PC-3 (cell line): ENCODE measurements at places on chromosomes 4 and X. TPM values are rescaled to one million over a fixed set of nuclear protein-coding genes. Genes with fewer than 3 reads are reported as not detected.

DNA sequence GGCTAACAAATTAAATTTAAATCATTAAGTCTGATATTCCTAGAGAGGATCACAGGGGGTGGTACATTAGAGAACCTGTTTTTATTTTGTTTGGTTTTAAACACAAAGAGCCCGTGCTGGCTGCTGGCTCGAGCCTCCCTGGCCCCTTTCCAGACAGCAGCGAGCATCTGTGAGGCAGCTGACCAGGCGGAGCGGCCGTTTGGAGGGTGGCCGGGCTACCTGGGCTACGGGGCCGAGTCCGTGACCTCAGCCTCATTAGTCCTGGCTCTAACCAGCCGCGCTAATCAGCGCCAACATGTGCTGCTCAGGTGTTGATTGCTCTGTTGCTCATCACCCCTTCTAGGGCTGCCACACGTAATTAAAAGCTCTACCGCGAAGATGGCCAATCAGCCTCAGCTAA is 35.3 kb downstream of the DCTD start:
- no peaks in the 10 kb centered on the region; the same call in 1 of the 2 replicates for H3K36me3 ChIP-seq
- no peak overlapping the region for H3K4me3 ChIP-seq
- no peaks in the 10 kb centered on the region for H3K4me1 ChIP-seq
- no peak for DNase-seq

- peaks cover 10% of the 10 kb centered on the region for H3K36me3 ChIP-seq
- H3K27me3 ChIP-seq = no peaks in the 10 kb centered on the region
- peak overlapping the region; percentile 62 for H3K27ac ChIP-seq
- H3K4me3 ChIP-seq = no peak overlapping the region
- DNase-seq = peak; percentile 15
Observed at GRCh38 chr4:39320381-39321115, 45.6 kb downstream of the RFC1 start.

DNA sequence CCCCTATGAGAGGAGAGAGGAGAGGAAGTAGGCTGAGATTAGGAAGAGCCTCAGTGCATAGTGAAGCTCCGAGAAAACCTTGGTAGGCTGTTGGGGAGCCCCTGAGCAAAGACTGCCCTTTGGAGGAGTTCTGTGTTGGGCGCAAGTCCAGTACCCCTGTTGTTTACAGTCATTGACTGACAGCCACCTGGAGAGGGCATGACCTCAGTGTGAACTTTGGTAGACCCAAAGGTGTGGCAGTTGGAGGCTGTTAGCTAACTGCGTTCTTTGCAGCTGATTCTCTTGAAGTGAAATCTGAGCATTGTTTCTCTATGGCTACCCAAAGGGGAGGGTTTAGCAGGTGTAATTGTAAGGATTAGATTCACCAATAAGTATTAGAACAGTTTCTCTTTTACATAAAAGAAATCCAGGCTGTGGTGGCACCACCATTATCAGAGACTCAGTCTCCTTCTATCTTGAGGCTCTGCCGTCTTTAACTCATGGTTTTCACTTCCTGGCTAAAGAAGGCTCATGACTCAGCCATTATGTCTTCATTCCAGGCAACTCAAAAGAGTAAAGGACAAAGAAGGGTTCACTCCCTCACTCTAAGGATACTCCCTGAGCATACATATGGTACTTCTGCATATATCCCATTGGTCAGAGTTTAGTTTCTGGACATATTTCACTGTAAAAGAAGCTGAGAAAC is 33.4 kb downstream of the ANXA3 start:
- no peak overlapping the region for H3K27ac ChIP-seq
- DNase-seq = no peak
- H3K27me3 ChIP-seq = no peaks in the 10 kb centered on the region
- peaks cover 4% of the 10 kb centered on the region; the same call in 1 of the 2 replicates for H3K4me1 ChIP-seq
- H3K4me3 ChIP-seq = no peak overlapping the region

DNA sequence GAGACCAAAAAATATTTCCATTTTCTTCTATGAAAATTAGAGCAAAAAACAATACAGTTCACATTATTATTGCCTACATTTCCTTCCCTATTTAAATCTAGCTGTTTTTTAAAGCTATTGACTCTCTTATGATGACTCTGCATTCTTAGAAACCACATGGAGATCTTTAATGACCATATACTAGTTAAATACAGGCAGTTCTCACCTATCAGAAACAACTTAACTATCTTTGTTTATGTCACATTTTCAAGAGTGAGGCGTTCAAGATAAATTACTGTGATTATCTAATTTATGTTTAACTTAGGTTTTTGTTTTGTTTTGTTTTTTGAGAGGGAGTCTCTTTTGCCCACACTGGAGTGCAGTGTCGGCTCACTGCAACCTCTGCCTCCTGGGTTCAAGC is 3.0 kb downstream of the CISD2 start:
- H3K36me3 ChIP-seq = peaks cover 24% of the 10 kb centered on the region
- H3K27ac ChIP-seq = no peak overlapping the region
- no peak for DNase-seq
- 0 out of 2 replicates have a peak overlapping the region, but pooled peaks have one; percentile 77 for H3K4me3 ChIP-seq
- H3K4me1 ChIP-seq = peaks cover 27% of the 10 kb centered on the region

GRCh38 chr4:185597532-185598188 is 62.4 kb upstream of the PDLIM3 start:
- no peaks in the 10 kb centered on the region for H3K27me3 ChIP-seq
- no peak overlapping the region for H3K27ac ChIP-seq
- H3K4me3 ChIP-seq = no peak overlapping the region
- DNase-seq = peak; percentile 73
- H3K4me1 ChIP-seq = no peaks in the 10 kb centered on the region
- H3K36me3 ChIP-seq = no peaks in the 10 kb centered on the region

DNA sequence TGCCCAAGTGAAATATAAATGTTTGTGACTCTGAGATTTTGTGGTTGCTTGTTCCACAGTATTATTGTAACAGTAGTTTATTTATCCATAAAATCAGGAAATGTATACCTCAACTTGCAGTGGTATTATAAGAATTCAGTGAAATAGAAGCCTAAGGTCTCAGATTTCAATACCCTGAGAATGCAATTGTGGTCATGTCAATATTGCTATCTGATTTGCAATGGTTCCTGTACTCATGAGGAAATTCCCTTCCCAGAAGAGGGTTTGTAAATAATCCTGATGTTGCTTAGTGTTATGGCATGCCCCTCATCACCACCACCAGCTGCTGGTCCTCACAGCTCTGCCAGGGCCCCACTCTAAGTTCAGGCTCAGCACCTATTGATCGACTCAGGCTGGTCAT is 67.8 kb downstream of the SLC34A2 start:
- no peaks in the 10 kb centered on the region for H3K4me1 ChIP-seq
- H3K27me3 ChIP-seq = no peaks in the 10 kb centered on the region
- H3K27ac ChIP-seq = no peak overlapping the region
- no peak for DNase-seq
- H3K4me3 ChIP-seq = no peak overlapping the region
- no peaks in the 10 kb centered on the region for H3K36me3 ChIP-seq

DNA sequence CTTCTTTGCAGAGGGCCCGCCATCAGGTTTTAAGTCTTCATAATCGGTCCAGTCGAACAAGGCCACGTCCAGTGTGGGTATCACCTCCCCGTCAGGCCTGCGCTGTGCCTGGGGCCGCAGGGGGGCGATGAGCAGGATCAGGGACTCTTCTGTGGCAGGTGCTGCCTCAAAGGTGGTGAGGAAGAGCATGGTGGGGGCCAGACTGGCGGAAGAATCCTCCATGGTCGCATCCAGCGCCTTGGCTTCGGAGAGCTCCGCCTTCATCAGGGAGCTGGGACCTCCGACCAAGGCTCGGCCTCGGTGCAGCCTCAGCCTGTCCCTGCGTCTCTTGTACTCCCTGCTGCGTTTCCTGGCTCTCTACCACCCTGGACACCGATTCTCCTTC is 17.5 kb downstream of the FAM9A start:
- H3K4me1 ChIP-seq = no peaks in the 10 kb centered on the region
- no peaks in the 10 kb centered on the region for H3K36me3 ChIP-seq
- no peak overlapping the region for H3K27ac ChIP-seq
- H3K27me3 ChIP-seq = no peaks in the 10 kb centered on the region
- no peak for DNase-seq

GRCh38 chr4:65656008-65656407 is 14.3 kb downstream of the EPHA5 start:
- no peak for DNase-seq
- peaks cover 26% of the 10 kb centered on the region for H3K4me1 ChIP-seq
- no peak overlapping the region for H3K27ac ChIP-seq
- no peaks in the 10 kb centered on the region for H3K36me3 ChIP-seq
- H3K27me3 ChIP-seq = no peaks in the 10 kb centered on the region

DNA sequence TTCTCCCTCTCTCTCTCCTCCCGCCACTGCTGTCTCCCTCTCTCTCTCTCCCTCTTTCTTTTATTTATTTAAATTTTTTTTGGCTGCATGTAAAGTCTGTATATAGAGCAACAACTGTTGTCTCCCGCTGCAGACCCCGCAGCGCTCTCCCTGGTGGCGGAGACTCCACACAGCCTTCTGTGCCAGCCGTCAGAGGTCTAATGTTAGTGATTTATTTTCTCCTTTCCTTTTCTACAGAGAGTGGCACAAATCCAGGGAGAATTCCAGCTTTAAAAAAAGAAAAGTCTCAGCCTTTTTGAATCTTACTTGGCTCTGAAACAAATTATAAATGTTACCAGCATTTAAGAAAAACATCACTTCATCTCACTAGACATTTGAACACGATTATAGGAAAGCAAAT is 106.2 kb downstream of the FAM9B start:
- H3K4me1 ChIP-seq = no peaks in the 10 kb centered on the region
- H3K36me3 ChIP-seq = no peaks in the 10 kb centered on the region
- no peak overlapping the region for H3K27ac ChIP-seq
- H3K4me3 ChIP-seq = no peak overlapping the region

DNA sequence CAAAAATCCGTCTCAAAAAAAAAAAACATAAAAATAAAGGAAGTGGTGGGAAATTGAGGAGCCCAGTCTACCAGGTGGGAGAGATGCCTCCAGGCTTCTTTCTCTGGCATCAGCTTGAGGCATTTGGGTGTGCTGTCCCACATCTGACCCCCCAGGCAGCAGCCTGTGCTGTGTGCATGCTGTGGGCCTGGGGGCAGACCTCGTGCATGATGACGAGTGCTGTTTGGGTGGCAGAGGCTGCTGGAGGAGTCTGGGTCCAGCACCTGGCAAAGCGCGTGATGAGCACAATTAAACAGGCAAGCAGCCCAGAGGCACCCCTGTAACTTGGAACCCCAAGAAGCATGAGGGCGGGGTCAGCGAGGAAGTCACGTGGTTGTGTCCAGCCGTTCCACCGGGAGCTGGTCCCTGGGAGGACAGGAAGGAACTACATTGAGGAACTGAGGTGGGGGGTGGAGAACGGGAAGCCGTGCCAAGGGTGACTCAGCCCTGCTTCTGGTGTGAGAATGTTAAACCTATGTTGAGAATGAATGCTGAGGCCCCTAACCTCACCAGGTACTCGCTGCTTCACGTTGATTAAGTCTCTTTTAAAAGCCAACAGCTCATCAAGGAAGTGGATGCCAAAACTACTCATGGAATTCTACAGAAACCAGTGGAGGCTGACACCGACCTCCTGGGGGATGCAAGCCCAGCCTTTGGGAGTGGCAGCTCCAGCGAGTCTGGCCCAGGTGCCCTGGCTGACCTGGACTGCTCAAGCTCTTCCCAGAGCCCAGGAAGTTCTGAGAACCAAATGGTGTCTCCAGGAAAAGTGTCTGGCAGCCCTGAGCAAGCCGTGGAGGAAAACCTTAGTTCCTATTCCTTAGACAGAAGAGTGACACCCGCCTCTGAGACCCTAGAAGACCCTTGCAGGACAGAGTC is 6.1 kb downstream of the TACC3 start:
- peaks cover 60% of the 10 kb centered on the region for H3K4me1 ChIP-seq
- peak overlapping the region; percentile 34 for H3K4me3 ChIP-seq
- peak; percentile 89 for DNase-seq
- H3K36me3 ChIP-seq = peaks cover 31% of the 10 kb centered on the region

- H3K27ac ChIP-seq = no peak overlapping the region
- no peaks in the 10 kb centered on the region for H3K36me3 ChIP-seq
- DNase-seq = no peak
Observed at GRCh38 chrX:68922013-68922412, 93.2 kb downstream of the EFNB1 start.

GRCh38 chrX:29477878-29478277 is 737.5 kb upstream of the MAGEB2 start:
- no peaks in the 10 kb centered on the region for H3K36me3 ChIP-seq
- H3K27ac ChIP-seq = no peak overlapping the region
- no peak for DNase-seq
- H3K4me3 ChIP-seq = no peak overlapping the region
- no peaks in the 10 kb centered on the region for H3K4me1 ChIP-seq

GRCh38 chr4:29336861-29337260 is 1383.3 kb upstream of the PCDH7 start:
- DNase-seq = no peak
- H3K4me1 ChIP-seq = no peaks in the 10 kb centered on the region
- H3K36me3 ChIP-seq = no peaks in the 10 kb centered on the region
- no peak overlapping the region for H3K27ac ChIP-seq
- H3K27me3 ChIP-seq = no peaks in the 10 kb centered on the region

DNA sequence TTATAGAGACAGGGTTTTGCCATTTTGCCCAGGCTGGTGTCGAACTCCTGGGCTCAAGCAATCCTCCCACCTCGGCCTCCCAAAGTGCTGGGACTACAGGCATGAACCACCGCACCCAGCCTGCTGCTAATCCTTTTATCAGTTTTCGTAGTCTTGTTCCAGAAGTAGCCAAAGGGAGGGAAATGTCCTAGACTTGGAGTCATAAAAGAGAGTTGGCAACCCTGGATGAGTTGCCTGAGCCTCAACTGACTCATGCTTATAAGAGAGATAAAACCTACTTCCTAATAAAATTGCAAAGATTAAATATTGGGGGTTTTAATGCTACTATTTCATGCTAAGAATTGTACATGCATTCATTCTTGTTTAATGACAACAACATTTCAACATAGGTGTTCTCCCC is 44.3 kb downstream of the CD40LG start:
- H3K4me1 ChIP-seq = peaks cover 22% of the 10 kb centered on the region
- H3K4me3 ChIP-seq = no peak overlapping the region
- H3K36me3 ChIP-seq = no peaks in the 10 kb centered on the region
- peak overlapping the region; percentile 65 for H3K27ac ChIP-seq
- H3K27me3 ChIP-seq = no peaks in the 10 kb centered on the region

DNA sequence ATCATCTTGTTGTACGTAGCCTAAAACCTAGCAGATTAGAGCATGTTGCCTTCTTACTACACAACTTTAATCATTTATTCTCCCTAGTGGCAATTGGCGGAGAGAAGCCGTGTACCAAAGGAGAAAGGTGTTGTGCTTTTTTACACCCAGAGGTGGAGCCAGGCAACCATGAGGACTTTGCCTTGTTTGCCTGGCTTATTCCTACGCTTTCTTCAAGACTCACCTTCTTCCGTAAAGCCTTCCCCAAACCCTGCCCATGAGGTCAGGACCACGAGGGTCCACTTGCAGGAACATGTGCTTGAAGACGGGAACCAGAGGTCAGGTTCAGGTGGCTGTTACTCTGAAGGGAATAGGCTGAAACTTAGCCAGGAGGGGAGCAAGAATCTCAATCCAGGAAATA is 290.5 kb downstream of the RAB28 start:
- H3K36me3 ChIP-seq = no peaks in the 10 kb centered on the region
- no peaks in the 10 kb centered on the region for H3K4me1 ChIP-seq
- no peak overlapping the region for H3K4me3 ChIP-seq
- H3K27me3 ChIP-seq = no peaks in the 10 kb centered on the region

GRCh38 chr4:3410401-3411135 is 31.2 kb upstream of the HGFAC start:
- H3K4me1 ChIP-seq = no peaks in the 10 kb centered on the region
- no peak overlapping the region for H3K27ac ChIP-seq
- no peak overlapping the region for H3K4me3 ChIP-seq
- H3K36me3 ChIP-seq = no peaks in the 10 kb centered on the region
- no peak for DNase-seq

The GAGE1 gene
- total RNA-seq = not detected in 2 replicates

The NPNT gene
- 29.7 and 34.5 TPM in 2 replicates for total RNA-seq

The PABPC4L gene
- 0.47 and 1.2 TPM in 2 replicates for total RNA-seq

The RBM3 gene
- 375 and 389 TPM in 2 replicates for total RNA-seq

The CXorf38 gene
- total RNA-seq = 16.2 and 18.3 TPM in 2 replicates

The TIGD4 gene
- 0.07 TPM in 1 of 2 replicates, not detected in the other for total RNA-seq

The CCDC158 gene
- not detected in 2 replicates for total RNA-seq
